ENCODE measurements at places on chromosomes 4 and X. TPM values are rescaled to one million over a fixed set of nuclear protein-coding genes. Genes with fewer than 3 reads are reported as not detected.

The POU3F4 gene
- total RNA-seq = not detected

DNA sequence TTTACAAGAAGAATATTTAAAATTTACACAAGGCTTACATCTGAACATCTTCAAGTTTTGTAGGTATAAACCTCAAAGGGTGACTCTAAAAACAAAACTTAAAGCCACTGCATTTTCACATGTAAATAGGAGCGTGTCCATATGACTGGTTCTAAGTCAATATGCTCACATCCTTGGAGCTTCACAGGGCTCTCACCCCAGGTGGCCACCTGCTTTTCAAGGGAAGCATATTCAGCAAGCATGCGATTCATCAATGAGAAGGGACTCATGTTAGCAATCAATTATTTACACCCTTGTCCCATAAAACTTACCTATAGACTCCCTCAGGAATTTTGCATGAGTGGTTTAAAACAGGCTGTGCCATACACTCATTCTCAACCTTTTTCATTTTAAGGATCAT, 17.8 kb upstream of the KLHL34 start:
- DNase-seq = no peak

DNA sequence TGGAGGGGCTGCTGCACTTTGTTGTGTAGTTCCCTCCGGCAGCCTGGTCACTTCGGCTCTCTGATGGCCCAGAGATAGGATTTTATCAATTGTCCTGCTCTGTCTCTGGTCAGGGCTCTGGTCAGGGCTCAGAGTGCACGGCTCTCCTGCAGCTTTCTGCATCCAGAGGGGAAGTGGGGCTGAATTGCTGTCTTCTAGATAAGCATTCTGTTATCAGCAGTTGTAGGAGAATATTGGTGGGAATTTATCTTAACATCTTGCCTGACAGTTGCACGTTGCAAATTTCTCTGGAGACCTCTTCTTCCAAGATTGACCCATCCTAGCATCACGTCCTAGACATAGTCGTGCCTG, 62.8 kb downstream of the FAM193A start:
- DNase-seq = no peak

- DNase-seq = peak; percentile 66
Measured at GRCh38 chr4:105551965-105552746, at the start of gene ARHGEF38. Gene ARHGEF38, plus strand, starts transcription at chr4:105552620. Its CDS starts 146 bp downstream, at chr4:105552766.

DNA sequence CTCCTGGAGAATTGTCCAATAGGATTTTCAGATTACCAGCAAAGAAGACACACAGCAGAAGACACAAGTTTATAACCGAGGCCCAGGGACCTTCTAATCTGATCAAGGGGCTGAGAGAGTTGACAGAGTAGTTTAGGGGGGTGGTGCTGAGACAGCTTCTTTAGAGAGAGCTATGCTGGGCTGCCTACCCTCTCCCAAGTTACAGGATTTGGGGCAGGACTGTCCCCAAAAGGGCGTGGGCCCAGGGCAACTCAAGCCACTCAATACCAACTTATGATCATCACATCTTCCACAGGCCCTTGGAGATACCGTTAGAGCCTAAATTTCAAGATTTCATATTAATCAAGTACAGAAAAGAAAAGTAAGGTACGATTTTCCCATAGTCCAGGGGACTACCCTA, 43.0 kb downstream of the PDHA1 start:
- DNase-seq = no peak

The UCP1 gene
- total RNA-seq = not detected

The EVC gene
- total RNA-seq = 12.9 TPM

The SOD3 gene
- not detected for total RNA-seq

GRCh38 chrX:78322863-78323262, 4.5 kb downstream of the CYSLTR1 start:
- DNase-seq = no peak

DNA sequence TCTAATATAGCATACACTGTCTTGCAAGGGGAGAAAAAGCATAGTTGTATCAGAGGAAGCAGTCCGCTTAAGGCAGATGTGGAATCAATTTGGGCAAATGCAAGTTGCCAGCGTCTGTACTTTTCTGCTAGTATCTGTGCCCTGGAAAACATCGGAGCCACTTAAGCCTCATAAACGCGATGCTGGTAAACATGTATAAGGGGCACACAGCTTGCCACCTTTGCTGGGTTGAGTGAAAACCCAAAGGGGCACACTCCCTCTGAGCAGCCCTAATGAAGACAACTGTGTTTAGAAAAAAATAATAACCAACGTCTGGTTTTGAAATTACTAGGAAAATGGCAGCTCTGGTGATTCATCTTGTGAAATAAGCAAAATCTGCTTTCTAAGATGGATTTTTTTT, 24.3 kb downstream of the SMIM20 start:
- DNase-seq = no peak

- peak; percentile 49 for DNase-seq
Measured at GRCh38 chr4:152620915-152621314, 58.9 kb downstream of the TMEM154 start.

GRCh38 chrX:65751519-65751918, 84.1 kb downstream of the MSN start:
- DNase-seq = no peak

The PLXNB3 gene
- total RNA-seq = 5.4 TPM

The TCEAL3 gene
- 8.4 TPM for total RNA-seq

- no peak for DNase-seq
Measured at GRCh38 chr4:31139767-31140166, 419.6 kb downstream of the PCDH7 start.

DNA sequence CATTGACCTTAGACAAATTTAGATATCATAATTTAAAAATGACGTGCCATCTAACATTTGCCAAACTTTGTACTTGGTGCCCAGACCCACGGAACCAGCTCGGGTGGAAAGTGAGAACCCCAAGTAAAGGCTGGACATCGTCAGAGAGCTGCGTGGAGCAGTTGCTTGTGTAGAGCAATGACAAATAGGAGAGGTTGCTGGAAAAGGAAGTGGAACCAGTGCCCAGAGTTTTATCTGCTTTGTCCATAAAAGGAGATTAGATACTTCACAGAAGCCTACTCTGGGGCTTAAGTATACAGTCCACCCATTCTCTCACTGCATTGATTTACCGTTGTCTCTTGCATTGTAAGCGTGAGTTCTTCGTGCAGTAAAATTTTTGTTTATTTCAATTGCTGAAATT, 5.4 kb upstream of the TBC1D1 start:
- DNase-seq = no peak

The PFKFB1 gene
- total RNA-seq = 0.13 TPM

GRCh38 chr4:7507381-7507780, 72.7 kb upstream of the PSAPL1 start:
- DNase-seq = no peak

DNA sequence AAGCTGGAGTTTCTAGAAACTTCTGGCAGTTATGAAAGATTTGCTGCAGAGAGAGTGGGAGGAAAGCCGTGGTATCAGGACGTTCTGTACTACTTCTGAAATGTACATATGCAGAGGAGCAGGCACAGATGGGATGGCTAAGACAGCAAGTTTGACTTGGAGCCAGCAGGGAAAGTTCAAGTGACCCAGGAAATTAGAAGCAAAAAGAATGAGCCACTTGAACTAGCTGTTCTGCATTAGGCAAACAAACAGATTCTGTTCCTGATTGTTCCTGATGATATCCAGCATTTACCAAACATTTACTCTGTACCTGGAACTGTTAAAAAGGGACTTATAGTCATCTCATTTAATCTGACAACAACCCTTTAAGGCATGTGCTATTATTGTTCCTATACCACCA, 41.4 kb upstream of the CXCL13 start:
- no peak for DNase-seq

The APELA gene
- not detected for total RNA-seq

DNA sequence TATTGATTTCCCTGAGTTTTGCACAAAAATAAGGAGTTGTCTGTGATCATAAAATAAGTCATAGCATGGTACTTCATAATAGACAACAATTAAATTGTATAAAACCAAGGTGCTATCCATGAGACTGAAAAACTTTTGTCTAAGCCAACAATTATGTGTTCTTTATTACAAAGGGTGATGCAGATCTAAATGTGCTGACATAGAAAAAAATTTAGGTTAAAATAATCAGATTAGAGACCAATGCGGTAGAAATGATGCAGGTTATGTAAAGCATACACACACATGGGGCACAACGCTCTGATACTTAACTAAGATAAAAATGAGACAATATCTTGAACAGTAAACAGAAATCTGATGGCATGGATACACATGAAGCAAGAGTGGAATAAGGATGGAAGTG, 113.3 kb downstream of the PWWP3B start:
- DNase-seq = no peak

The MAGEB2 gene
- total RNA-seq = not detected

DNA sequence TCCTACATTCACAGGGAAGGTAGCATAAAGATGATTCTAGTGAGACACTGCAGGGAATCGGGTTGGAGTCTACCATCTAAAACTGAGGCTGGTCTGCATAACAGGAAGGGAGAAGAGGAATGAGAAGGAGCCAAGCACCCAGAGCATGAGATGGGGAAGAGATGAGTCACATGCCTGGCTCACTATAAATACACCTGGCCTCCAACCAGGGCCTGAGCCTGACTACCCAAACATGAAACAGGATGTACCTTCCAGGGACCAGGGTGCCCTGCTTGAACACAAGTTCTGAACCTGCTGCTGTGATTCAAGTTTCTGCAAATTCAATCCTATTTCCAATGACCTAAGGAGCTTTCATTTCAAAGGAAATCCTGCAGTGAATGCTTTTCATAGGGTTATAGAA, 24.9 kb downstream of the CD99L2 start:
- DNase-seq = peak; percentile 76

The SSX2B gene
- not detected for total RNA-seq

GRCh38 chr4:77930876-77931275, 68.2 kb downstream of the MRPL1 start:
- no peak for DNase-seq

GRCh38 chr4:6199422-6199921, 877 bp downstream of the JAKMIP1 start:
- DNase-seq = no peak

GRCh38 chrX:50905334-50905733, 5.2 kb upstream of the BMP15 start:
- no peak for DNase-seq

DNA sequence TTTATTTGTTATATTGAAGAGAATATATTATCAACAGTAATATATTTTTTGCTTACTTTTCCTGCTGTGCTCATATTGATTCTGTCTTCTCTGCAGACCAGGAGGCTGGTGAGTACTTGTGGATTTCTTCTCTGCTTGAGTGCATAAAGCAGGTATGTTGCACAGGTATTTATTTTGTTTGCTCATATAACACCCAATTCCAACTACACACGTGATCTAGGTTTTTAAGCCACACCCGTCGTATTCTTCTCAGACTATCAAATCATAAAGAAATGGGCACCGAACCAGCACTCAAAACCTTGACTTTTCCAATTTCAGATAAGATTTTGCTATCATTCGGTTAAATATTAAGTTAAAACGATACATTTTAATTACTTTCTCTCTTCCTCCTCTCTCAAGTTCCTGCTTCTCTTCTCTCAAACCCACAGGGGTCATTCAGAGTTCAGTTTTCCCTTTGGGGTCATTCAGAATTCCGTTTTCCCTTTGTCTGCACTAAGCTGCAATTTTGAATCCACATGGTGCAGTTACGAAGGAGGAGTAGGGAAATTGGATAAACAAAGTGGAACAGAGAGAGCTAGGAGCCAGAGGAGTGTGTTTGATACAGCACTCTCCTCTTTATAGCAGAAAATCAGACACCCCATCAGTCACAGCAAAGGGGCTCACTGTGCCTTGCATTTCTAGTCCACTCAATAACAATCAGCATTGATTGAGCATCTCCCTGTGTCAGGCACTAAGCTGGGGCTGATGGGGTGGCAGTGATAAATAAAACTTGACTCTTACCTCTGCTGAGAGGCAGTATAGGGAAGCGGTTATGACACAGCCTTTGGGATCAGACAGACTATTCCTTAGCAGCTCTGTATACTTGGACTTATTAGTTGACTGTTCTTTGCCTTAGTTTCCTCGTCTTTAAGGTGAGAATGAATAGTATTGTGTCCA, at the start of gene ADH1C:
Gene ADH1C (minus strand): TSS at position 145 of the 936 bp plus-strand sequence. CDS start 71 bp downstream, at position 74.
- peak; percentile 12 for DNase-seq

The YY2 gene
- total RNA-seq = 0.79 TPM

GRCh38 chrX:132940727-132941327, 17.6 kb downstream of the HS6ST2 start:
- peak; percentile 75 for DNase-seq

- DNase-seq = peak; percentile 69
Measured at GRCh38 chr4:88378691-88379559, at the start of gene HERC6. Gene HERC6, plus strand, starts transcription at chr4:88378852. Its CDS starts 70 bp downstream, at chr4:88378922.

- DNase-seq = no peak
Measured at GRCh38 chr4:56187688-56188087, 199.6 kb downstream of the AASDH start.

DNA sequence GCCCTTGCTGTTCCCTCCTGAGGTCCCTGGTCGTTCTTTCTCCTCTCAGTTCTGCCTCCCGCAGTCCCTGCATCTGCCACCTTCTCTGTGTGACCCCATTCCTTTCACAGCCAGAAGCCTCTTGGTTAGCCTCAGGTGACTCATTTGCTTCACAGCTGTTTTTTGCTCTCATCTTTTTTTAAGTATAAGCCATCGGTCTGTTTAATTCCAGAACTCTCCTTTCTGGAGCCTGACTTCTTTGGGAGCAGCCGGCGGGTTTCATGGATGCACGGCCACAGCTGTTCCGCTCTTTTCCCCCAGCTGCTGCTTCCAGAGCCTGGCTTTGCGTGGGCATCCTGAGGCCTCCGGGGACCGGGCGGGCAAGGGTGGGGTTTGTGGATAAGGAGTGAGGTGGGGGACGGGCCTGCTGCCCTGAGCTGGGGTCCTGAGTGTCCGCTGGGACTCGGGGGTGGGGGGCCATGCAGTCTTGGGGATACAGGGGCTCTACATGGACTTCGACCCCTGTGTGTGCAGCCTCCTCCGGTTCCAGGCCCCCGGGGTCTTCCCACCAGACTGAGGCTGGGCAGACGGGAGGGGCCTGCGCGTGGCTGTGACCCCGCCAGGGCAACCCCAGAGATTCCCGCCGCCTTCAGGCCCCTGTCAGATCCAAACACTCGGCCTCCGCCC, 46.7 kb downstream of the PCGF3 start:
- no peak for DNase-seq

DNA sequence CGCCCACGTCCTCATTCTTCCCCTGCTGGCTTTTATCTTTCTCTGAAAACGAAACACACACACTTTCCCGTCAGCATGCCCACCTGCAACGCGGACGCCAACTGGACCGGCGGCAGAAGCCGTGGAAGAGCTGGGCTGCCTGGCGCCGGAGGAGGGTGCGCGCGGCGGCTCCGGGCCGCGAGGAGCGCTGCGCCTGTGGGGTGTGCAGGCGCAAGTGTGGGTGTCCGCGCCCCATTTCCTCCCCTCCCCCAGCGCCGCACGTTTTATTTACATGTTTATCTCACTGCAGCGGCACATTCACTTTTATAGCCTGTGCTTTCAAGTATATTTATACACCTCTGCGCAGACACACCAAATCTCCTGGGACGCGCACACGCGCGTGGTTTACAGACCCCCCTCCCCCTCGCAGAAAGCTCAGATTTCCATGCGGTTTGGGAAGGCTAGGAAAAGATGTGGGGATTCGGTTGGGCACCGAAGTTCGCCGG, 1.5 kb downstream of the PITX2 start:
- DNase-seq = no peak

Data from bronchial epithelial cell (primary cell).